ENCODE measurements at places on chromosomes 6 and 20. TPM values are rescaled to one million over a fixed set of nuclear protein-coding genes. Genes with fewer than 3 reads are reported as not detected.
A peak's percentile ranks its signal among the peaks of the same experiment; 100 is the strongest.

DNA sequence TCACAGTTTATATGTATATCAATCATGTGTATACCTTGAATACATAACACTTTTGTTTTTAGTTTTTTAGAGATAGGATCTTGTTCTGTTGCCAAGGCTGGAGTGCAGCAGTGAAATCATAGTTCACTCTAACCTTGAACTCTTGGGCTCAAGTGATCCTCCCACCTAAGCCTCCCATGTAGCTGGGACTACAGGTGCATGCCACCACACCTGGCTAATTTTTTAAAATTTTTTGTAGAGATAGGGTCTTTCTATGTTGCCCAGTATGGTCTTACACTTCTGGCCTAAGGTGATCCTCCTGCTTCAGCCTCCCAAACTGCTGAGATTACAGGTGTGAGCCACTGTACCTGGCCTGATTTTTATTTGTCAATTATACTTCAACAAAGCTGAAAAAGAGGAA lies 69.9 kb downstream of the SYCP2L start:
- DNase-seq: no peak

DNA sequence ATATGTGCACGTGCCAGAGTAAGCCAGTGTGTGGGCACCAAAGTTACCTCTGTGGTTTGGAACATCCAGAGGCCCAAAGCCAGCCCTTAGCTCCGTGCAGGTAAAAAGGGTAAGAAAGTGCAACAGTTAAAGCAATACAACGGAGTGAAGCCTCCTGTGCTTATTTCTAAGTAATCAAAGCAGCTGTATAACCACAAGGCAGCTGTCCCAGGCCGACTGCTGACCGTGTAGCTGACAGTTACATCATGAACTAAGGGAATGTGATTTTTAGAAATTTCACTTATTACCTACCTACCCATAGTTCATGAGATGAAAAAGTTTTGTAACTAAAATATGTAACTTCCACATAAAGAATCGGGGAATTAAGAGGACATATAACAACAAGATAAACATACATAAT lies 121.2 kb upstream of the QKI start:
- no peak for DNase-seq

Gene ACAT2
- polyA plus RNA-seq: 11.1 TPM

Gene GNAS-AS1
- 1.2 TPM for polyA plus RNA-seq

DNA sequence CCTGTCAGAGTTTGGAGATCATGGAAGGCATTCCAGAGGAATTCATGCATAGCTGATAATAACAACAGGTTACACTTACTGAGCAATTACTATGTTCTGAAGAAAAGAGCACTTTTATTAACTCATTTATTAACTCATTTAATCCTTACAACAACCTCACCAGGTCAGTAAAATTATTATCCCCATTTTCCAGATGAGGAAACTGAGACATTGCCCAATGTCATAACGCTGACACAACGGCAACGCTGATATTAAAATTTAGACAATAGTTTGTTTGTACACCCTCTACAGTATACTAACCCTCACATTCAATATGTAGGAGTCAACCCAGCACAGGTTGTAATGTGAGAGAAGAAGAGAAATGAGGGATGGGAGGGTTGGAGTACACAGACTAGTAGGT lies 105.0 kb downstream of the RNGTT start:
- DNase-seq: no peak

GRCh38 chr20:31698803-31699718 lies 23.6 kb downstream of the BCL2L1 start:
- peak; percentile 78 for DNase-seq

All from muscle of arm (tissue), 14 donors.